ENCODE measurements at places on chromosomes 11 and 22.

DNA sequence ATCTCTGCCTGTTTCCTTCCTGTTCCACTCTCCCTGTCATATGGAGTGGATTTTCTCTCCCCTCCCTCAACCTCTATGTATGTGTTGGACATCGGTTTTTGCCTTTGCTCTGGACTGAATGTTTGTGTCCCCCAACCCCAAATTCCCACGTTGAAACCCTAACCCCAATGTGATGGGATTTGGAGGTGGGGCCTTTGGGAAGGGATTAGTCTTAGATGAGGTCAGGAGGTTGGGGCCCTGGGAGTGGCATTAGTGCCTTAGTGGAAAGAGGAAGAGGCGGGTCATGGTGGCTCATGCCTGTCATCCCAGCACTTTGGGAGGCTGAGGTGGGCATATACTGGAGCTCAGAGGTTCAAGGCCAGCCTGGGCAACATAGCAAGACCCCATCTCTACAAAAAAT lies 11.6 kb downstream of the TP53AIP1 start:
- no peak for DNase-seq

GRCh38 chr22:47128216-47128615 lies 365.8 kb downstream of the TBC1D22A start:
- no peak for DNase-seq

- no peak for DNase-seq
Observed at GRCh38 chr22:25373961-25374360, 154.5 kb downstream of the CRYBB2 start.

- no peak for DNase-seq
Observed at GRCh38 chr22:27150544-27150941, 493.2 kb downstream of the MIAT start.

- no peak for DNase-seq
Observed at GRCh38 chr11:96246718-96247552, 96.1 kb downstream of the MAML2 start.
